ENCODE measurements at places on chromosomes 4 and X.

- DNase-seq: no peak
Observed at GRCh38 chrX:7570432-7571029, 272.4 kb upstream of the VCX start.

DNA sequence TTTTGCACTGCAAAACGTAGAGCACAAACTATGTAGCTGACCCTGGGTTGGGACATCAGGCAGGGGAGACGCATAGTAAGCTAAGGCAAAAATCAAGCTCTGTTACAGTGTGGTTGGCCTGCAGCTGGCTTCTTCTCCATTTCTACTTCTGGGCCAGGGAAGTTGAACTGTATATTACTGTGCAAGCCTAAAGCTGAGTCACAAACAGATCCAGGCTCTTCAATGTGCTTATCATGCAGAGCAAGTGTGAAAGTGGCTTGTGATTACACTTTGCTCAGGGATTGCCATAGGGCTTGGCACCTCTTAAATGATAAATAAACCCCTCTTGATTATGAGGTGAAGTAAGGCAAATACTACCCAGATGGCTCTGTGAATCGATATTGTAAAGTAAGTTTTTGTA lies 40.5 kb downstream of the CLDN34 start:
- DNase-seq: no peak

GRCh38 chrX:97401586-97402136 lies 518.0 kb downstream of the RPA4 start:
- DNase-seq: no peak

DNA sequence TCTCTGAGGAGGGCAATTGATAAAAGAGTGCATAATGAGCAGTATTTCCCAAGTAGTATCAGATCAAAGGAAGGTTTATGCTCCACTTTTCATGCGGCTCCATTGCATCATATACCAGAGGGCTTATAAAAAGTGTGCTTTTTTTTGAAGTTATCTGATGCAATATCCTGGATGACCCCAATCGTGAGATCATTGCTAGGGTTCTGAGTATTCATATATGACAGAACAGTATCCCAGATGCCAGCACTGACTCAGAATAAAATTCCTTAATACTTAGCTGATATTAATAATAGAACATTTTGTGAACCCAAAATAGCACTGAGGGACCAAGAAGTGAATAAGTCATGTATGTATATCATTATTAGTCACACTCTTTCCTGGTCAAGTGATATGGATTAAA lies 945.5 kb upstream of the AGA start:
- no peak for DNase-seq

DNA sequence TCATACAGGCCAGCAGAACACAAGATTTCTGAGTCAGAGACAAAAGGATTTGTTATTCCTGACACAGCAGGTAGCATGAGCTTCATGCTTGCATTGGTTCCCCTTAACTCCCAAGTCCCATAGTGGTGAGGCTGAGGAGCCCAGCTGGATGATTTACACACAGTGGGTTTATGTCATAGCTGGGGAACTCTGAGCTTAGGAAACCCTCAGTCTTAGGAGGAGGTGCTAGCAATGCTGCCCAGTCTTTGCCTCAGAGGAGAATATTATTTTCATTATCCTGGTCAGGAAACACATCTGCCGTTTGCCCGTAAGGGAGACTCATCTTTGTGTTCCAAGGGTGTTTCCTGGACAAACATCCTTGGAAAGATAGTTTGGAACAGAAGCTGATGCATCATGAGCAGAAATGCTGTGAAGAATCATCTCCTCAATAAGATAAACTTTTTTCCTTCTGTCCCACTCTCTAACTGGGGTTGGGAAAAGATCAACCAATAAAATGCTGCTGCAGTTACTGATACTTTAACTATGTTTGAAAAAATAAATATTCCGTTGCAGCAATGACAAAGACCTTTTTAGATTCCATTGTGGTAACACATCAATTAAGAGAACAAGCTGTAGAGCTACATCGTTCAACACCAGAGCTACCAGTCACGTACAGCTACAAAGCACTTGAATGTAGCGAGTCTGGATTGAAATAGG lies 146.8 kb downstream of the DCLK2 start:
- DNase-seq: no peak

DNA sequence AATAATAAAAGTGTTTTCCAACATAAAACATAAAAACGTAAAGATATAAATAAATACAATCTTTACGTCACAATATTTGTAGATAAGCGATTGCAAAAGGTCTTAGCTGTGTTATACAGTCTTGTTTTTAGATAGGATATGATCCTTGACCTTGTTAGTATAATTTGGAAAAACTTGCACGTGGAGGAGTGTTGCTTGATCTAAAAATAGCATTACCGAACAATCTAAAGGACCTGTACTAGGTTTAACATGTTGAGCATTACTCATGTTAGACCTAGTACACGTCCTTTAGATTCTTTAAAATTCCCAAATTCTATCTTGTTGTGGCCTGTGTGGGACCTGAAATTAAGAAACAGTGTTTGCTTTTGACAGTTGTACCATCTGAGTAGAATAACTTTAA lies 1.6 kb downstream of the METAP1 start:
- DNase-seq: no peak

GRCh38 chrX:16970977-16971376 lies 24.5 kb downstream of the REPS2 start:
- DNase-seq: no peak

- no peak for DNase-seq
Observed at GRCh38 chr4:2291705-2292645, 30.1 kb upstream of the MXD4 start.

- no peak for DNase-seq
Observed at GRCh38 chr4:74958881-74959280, 26.0 kb downstream of the PARM1 start.

DNA sequence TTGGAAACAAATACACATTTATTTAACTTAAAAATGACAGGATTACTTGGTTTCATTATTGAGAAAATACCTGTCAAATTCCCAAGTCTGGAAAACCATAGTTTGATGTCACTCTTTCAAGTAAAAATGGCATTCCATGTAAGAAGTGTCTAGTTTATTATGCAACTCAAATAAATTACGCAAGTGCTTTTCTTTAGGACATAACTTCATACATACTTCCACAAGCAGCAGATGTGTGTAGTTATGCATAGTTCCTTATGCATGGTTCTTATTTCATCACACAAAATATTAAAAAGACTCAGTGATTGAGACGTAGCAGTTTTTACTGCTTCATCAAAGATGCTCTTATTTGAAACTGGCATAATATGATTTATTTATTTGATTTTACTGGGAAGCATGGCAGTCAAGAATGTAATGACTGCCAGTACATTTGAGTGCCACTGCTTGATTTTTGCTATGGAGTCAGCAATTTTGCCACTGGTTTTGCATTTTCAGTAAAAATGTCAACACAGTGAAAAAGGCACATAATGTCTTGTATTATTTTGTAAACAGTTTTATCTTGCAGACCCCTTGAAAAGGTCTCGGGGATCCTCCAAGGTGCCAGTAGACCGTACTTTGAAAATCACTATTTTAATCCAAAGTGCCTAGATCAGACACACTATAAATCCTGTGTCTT lies 62.1 kb downstream of the CLCN3 start:
- no peak for DNase-seq

- DNase-seq: no peak
Observed at GRCh38 chrX:154529206-154529612, 13.2 kb upstream of the FAM3A start.

GRCh38 chrX:72060196-72060920 lies 71.4 kb downstream of the RTL5 start:
- DNase-seq: no peak

DNA sequence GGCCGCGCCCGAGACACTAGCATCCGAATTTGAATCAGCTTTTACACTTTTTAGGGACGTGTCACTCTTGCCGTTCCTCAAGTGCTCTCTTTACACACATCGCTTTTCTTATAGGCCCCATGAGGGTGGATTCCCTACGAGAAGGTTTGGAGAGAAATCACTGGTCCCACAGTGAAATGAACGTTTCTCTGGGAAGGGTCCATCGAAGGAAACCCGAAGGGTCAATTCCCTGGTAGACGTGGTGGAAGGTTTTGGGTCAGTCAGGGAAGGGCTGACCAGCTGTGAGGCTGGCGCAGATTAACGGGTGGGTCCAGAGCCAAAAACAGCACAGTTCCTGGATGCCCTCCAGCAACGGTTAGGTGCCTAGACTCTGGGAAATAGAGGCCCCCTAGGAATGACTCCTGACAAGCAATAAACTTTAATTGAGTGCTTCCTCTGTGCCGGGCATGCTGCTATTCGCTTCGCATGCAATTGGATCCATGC lies 35.9 kb downstream of the ETDC start:
- no peak for DNase-seq

DNA sequence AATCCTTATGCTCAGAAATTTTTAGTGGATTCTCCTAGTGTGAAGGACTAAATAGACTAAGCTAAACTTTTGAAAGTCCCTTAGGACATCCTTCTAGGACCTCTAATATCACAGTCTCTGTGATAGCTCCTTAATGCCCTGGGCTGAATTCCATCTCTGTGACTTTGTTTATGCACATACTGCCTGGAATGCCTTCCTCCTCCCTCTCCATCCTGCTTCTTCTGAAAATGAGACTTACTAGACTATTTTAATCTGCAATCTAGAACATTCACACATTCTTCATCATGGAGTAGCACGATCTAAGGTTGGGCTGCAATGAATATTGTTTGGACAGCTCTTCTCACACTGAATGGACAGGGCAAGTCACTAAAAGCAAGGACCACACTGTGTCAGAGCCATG lies 65.0 kb upstream of the MSX1 start:
- DNase-seq: no peak

GRCh38 chr4:181291615-181292014 lies 951.6 kb upstream of the TENM3 start:
- no peak for DNase-seq

DNA sequence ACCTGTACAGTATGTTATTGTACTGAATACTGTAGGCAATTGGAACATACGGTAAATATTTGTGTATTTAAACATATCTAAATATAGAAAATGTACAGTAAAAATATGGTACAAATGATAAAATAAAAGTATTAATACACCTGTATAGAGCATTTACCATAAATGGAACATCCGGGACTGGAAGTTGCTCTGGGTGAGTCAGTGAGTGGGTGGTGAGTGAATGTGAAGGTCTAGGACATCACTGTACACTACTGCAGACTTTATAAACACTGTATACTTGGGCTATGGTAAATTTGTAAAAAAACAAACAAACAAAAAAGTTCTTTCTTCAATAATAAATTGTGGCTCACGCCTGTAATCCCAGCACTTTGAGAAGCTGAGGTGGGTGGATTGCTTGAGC lies 52.4 kb upstream of the FHL1 start:
- no peak for DNase-seq

GRCh38 chr4:5908876-5909427 lies 16.1 kb upstream of the CRMP1 start:
- DNase-seq: no peak

DNA sequence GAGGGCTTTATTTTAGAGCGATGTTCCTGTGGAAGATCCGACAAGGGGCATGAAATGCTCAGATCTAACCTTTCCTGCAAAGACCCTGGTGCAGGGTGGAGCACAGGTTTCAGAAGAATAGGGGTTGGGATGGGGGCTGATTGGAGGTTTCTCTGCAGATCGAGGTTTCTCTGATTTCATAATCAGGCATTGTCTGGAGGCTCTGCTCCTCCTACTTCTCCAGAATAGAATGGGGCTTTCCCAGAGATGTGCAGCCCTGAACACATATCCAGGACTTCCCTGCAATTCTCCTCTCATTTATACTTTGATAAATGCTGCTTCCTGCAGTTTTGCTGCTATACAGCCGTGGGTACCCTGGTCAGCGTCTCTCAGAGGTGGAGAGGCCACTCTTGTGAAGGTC lies 397.6 kb upstream of the BOD1L1 start:
- no peak for DNase-seq

DNA sequence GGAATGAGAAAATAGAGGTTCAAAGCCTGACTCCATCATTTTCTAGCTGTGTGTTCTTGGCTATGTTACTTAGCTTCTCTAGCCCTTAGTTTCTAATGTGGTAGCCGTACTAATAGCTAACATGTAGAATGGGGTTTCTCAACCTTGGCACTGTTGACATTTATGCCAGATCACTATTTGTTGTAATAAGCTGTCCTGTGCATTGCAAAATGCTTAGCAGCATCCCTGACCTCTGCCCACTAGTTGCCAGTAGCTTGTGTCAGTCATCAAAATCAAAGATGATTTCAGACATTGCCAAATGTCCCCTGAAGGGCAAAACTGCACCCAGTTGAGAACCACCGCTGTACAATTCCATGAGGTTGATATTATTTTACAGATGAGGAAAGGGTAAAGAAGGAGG lies 18.3 kb upstream of the ADAMTS3 start:
- DNase-seq: no peak

DNA sequence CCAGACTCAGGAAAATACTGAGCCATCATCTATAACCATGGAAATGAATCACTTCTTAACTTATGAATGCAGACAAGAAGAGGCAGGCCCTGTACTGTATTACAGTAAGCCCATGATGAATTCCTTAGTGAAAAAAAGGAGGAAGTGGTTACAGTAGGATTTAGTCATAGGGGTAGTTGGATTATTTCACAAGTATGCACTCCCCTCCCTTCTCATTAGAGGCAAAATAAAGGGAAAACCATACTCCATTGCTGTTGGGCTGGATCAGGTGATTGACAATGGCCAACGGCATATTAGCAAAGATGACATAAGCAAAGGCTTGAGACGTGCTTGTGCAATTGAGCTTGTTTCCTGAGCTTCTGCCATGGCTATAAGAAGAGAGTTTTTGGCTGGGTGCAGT lies 181.1 kb upstream of the PRPS2 start:
- no peak for DNase-seq

Data from activated CD8-positive, alpha-beta memory T cell treated with anti-CD3 and anti-CD28 coated beads for 48 hours (primary cell).